ENCODE measurements at places on chromosomes 1 and 21.
A peak's percentile ranks its signal among the peaks of the same experiment; 100 is the strongest.

DNA sequence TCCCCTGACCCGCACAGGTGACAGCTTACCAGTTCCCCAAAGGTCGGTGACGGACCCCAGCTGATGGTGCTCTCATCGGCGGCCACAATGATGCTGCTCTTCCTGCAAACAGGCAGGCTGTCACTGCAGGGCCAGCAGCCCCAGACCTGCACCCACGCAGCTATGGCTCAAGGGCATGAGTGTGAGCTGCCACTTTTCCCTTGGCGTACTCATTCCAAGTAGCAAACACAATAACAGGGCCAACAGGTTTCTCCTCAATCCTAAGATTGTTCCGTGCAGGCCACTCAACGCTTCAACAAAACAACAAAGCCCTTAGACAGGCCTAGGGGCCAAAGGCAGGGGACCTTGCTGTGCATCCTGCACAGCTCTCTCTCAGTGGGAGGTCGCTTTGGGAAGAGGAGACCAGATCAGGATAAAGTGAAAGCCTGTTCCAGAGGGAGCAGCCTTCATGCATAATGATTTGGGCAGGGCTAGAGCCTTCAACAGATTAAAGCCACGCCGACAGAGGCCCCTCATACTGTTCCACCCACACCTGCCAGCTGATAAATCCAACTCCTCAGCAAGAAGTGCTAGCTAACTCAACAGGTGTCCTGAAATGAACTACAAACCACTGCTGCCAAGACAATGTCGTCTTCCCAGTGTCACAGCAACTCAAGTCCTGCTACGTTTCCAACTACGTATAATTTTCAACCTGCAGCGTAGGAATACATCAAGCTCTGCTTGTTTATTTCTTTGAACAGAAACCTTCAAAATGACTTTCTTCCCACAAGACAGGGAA lies 27.2 kb downstream of the RCC2 start:
- DNase-seq = no peak

- DNase-seq = no peak
Observed at GRCh38 chr1:18536915-18537314, 56.2 kb downstream of the KLHDC7A start.

DNA sequence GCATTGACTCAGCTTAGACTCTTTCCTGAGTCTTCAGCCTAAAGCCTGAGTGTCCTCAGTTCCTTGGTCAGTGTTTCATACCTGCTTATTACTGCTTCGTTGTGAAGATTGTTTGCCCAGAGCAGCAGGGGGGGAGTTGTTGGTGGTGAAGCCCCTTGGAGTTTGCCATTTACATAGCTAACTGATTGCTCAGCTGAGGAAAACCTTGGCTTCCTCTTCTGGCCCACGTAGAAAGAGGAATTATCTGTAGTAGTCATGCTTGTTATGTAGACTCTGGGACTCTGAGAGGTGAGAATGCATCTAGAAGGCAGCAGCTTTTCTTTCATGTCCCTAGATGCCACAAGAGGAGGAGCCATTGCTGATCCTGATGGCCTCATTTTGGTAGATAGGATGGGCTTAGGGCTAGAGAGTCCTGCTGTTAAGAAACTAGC lies 125.9 kb downstream of the MAST2 start:
- DNase-seq = no peak

- peak; percentile 100 for DNase-seq
Observed at GRCh38 chr1:41371630-41372599, 10.7 kb downstream of the FOXO6 start.

DNA sequence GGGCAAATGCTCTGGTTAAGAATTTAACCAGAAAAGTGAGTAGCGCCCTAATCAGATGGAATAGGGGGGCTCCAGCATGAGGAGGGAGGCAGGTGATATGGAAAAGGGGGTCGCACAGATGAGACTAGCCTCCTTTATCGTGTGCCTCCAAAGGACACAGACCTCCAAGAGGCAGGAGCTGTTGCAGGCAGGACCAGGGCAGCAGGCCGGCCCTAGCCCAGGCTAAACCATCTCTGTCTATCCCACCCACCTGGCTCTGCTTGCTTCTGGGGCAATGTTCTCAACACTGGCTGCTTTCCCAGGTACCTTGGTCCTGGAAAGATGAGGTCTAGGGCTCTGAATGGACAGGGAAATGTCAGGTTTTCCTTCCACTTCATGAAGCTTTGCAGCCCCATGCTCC lies 36.3 kb downstream of the C2CD2 start:
- DNase-seq = no peak

DNA sequence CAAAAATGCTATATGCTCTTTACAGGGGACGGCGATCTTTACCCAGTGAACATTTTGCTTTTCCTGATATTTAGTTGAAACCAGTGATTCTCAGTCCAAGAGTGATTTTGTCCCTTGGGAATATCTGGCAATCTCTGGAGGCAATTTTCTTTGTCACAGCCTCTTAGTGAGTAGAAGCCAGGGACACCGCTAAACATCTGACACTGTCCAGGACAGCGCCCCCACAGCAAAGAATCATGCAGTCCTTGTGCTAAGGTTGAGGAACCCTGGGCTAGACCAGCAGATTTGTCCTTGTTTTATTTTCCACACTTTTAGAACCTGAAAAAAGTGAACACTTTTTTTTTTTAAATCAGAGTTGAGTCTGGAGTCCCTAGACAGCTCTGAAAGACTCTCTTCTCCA lies 13.1 kb downstream of the EVA1C start:
- no peak for DNase-seq

- DNase-seq = no peak
Observed at GRCh38 chr1:184408580-184408979, 21.8 kb downstream of the C1orf21 start.

DNA sequence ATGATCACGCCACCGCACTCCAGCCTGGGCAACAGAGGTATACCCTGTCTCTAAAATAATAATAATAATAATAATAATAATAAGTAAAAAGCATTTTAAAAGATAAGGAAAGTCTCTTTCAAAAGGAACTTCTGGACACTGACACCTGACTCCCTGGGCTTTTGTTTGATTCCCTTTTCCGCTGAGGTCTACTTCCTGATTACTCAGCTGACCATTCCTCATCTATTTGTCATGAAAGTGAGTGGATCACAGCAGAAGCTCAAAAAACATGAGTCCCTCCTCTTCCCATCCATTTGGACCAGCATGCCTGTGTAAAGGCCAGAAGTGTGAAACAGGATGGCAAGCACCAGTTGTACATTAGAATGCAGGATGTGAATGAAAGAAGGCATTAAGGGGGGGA lies 61.1 kb upstream of the FBXO28 start:
- no peak for DNase-seq

Measured in NCI-H510A treated with DMSO at 0.1 percent for 48 hours (cell line).